Inflammatory macrophage (primary cell): ENCODE measurements at places on chromosomes 4 and X.

GRCh38 chr4:110184140-110184790, 14.2 kb downstream of the ELOVL6 start:
- no peak for DNase-seq

- DNase-seq, result no peak
Observed at GRCh38 chrX:25105221-25105620, 89.5 kb upstream of the ARX start.

DNA sequence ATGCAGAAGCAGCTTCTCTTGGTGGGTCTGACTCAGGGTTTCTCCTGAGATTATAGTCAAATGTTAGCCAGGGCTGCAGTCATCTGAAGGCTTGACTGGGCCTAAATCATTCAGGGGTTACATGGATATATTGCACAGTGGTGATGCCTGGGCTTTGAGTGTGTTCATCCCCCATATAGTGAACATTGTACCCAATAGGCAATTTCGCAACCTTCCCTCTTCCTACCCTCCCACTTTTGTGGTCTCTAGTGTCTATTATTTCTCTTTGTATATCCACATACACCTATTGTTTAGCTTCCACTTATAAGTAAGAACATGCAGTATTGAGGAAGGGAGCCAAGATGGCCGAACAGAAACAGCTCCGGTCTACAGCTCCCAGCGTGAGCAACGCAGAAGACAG, 90.3 kb upstream of the CAMK2D start:
- no peak for DNase-seq

- no peak for DNase-seq
Observed at GRCh38 chr4:123836851-123837595, 440.4 kb downstream of the SPRY1 start.

GRCh38 chr4:5704276-5704675, 4.1 kb downstream of the EVC2 start:
- no peak for DNase-seq

- no peak for DNase-seq
Observed at GRCh38 chr4:134753390-134753789, 551.8 kb upstream of the PABPC4L start.

- no peak for DNase-seq
Observed at GRCh38 chr4:167406181-167406580, 171.9 kb upstream of the SPOCK3 start.

DNA sequence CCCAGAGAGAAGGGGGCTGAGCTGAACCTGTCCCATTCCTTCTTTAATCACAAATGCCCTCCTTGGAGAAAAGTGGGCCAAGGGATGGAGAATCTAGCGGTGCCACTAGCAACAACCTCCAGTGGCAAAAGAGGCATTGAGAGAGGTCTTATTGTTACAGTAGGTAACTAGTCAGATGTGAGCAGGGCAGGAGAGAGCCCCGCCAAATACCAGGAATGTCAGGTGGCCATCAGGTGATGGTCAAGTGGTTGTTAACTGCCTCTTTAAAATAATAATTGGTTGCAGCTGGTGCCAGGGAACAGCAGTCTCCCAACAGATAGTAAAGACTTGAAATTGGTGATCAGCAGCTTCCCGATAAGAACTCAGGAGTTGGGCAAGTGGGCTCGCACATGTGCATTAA, 116.1 kb downstream of the EVC2 start:
- DNase-seq, result no peak

DNA sequence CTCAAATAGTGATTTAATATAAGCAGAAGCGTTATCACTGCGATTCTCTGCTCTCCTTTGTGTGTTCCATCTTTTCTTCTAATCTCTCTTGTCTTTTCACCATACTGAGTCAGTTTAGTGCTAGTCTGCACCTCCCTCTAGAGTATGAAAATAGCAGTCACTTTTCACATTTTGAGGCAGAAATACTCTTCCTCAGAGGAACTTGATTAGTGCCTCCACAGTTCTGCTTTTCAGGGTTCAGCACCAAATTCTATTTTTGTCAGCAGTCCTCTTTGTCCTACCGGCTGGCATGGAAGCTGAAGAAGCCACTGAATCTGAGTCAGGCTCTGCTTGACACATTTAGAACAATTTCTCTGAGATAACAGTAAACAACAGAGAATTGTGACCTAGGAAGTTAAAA, 49.7 kb upstream of the ANKRD17 start:
- peak; percentile 83 for DNase-seq

DNA sequence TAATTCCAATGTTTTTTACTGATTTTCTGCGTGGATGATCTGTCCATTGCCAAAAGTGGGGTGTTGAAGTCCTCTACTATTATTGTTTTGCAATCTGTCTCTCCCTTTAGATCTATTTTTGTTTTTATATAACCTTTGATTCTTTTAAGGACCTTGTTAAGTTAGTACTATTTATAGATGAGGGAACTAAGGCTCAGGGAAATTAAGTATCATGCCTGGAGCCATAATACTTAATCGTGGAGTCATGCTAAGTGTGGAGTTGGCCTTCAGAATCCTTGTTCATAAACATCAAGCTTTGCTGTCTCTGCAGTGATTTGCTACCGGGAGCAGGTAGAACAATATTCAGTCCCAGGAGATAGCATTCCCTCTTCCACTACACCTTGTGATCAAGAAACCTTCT, 31.0 kb downstream of the SGMS2 start:
- no peak for DNase-seq

DNA sequence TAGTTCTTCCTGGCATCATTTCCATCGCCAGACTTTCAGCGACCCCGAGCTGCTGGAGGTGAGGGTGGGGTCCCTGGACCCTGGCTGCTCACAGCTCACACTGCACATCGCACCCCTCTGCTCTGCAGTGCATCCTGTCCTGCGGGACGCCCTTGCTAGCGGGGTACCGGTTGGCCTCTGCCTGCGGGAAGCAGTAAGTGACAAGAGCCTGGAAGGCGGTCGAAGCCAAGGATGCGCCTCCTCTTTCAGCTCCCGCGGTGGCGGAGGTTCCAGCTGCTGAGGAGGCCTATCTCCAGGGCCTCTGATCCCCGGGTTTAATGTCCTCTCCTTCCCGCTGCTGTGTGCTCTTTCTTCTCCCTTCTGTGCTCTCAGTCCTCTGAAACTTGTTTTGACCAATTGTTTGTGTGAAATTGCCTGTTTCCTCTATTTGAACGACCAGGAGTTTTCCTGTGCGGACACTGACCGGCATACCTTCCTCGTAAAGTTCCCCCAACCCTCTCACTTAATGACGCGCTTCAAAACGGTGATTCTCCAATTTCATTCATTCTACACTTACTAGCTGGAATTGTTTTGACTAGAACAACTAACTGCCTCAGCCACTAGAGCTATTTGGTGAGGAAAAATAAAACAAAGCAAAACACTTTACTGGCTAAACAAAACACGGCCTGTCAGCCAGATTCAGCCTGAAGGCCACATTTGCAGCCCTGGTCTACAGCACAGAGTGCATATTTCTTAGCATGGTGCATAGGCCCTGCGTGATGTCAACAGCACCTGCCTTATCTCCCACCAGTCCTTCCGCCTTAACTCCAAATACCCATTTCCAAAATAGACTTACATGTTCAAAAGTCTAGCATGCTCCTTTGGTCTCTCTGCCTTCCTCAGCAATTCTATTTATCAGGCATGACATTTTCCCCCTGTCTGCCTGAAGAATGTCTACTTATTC, 28.0 kb downstream of the MGAT4D start:
- no peak for DNase-seq

DNA sequence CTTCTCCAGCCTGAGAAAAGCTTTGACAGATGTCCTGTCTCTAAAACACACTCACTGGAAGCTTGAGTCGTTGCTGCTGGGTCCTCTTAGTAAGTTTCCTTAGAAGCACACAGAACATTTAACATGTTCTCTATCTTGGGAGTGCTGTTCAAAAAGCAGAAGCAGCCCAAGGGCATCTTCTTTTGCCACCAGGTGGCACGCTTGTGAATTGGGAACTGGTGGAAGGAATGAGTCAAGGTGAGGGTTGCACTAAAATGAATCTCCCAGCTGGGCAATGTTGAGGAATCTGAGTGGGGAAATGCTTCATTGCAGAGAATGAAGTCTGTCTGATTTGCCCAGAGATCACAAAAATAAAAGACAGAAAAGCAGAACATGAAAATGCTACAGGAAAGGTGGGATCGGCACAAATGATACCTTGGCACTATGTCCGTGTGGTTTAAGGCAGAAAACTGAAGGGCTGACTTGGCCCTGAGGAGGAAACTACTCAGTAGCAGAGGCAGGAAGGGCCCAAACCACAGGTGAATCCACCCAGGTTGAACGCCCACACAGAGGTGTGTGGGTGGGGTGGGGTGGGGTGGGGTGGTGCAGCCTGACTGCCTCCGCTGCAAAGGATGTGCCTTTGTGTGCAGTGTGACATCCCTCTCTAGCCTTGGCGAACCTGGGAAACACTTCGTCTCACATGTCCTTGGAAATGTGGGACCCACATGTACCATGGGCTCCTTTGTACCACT, 26.0 kb downstream of the KIT start:
- DNase-seq, result peak; percentile 69

DNA sequence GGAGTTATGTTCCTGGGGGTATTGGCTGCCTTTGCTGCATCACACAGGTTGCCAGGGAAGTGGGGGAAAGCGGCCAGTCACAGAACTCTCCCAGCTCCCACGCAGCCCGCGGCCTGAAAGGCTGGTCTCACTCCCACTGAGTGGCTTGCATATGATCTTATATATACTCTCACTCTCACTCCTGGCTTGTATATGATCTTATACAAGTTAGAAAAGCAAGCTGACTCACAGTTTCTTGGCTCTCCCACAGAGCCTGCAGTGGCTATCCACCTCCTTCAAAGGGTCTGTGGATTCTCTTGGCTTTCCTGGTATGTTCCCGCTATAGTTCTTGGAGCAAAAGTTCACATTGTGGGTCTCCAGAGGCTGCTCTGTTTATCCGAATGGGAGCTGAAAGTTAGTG, 833.5 kb upstream of the GALNTL6 start:
- no peak for DNase-seq

DNA sequence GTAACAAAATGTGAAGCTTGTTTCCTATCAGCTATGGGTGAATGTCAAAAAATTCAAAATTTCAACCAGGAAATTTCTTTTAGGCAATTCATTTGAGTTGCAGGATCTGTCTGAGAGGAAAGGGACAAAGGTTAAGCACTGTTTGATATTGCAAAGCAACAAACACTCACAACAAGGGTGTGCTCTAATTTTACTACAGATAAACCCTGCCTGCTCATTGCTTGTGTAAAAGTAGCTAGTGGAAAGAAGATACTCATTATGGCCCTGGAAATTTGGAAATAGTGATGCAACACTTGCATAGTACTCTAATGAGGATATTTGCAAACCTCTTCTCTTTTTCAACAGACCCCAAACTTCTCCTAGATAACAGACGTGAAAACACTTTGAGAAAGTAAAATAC, 27.1 kb downstream of the FAM47E start:
- peak; percentile 43 for DNase-seq

DNA sequence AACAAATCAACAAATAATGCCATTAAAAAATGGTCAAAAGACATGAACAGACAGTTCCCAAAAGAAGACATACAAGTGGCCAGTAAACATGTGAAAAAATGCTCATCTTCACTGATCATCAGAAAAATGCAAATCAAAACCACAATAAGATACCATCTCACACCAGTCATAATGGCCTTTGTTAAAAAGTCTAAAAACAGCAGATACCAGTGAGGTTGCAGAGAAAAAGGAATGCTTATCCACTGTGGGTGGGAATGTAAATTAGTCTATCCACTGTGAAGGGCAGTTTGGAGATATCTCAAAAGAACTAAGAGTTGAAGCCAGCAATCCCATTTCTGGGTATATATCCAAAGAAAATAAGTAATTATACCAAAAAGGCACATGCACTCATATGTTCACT, 668.1 kb upstream of the CPEB2 start:
- DNase-seq, result no peak

DNA sequence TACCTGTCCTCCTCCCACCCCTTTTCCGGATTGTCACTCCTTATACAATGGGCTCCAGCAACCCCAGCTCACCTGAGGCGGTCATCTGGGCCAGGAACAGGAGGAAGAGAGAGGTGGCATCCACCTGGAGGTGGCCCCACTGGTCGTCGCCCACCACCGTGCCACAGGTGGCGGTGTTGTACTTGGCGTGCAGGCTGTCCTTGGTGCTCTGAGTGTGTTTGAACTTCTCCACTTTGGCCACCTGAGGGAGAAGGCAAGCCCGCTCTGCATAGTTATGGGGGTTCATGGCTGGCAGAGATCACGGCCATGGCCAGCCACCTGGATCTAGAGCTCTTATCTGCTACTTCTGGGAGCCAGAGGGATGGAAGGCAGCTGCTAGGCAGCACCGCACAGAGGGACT, 32.9 kb downstream of the PHKA2 start:
- no peak for DNase-seq

DNA sequence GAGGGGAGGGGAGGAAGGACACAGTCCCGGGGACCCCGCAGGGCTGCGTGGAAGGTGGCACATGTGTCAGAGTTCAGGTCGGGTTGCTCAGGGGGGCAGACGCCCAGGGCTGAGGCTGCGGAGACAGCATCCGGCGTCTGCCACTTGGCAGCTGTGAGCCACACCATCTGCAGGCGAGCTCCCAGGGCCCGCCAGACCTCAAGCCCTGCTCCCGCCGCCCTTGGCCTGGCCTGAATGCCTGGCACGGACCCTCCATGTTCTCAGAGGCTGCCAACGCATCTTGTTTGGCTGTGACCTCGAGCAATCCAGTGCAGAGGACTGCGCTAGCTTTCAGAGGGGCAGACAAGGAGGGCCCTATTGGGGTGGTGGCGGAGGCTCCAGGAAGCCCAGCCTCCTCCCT, 5.1 kb downstream of the BGN start:
- no peak for DNase-seq

- DNase-seq, result peak; percentile 86
Observed at GRCh38 chrX:45803383-45803921, 602.8 kb upstream of the DIPK2B start.

DNA sequence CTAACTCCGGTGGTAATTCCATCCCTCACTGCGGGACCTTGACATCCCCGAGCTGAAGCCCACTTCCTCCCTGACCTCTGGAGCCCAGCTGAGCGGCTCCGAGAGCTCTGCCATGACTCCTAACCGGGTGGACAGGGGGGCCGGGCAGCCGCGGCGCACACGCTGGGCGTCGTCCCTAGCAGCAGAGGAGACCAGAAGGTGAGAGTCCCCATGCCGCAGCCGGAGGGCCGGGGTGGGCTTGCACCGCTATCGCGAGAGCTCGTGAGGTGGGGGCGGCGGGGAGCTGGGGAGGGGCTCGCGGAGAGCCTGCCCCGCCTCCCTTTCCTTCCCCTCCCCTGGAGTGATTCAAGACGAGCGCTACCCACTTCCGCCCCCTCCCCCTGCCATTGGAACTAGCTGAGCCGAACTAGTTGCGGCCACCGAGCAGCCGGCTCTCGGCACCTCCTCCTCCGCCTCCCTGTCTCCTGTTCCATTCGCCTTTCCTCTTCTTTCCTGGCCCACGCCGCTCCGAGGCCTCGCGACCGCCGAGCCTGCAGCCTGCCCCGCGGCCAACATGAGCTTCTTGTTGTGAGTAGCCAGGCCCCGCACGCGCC, at the start of gene MOB1B:
Gene MOB1B (plus strand): TSS at position 386 of the 593 bp plus-strand sequence. CDS start 168 bp downstream, at position 554.
- DNase-seq, result peak; percentile 73

- no peak for DNase-seq
Observed at GRCh38 chr4:182338063-182338462, 94.9 kb downstream of the TENM3 start.
